ENCODE measurements at places on chromosomes 16 and 17.

- DNase-seq = no peak
Measured at GRCh38 chr16:73053038-73053363, 5.1 kb upstream of the ZFHX3 start.

- DNase-seq = no peak
Measured at GRCh38 chr17:2174014-2174413, 119.1 kb downstream of the HIC1 start.

- peak; percentile 88 for DNase-seq
Measured at GRCh38 chr17:81094509-81095382, 59.8 kb downstream of the BAIAP2 start.

DNA sequence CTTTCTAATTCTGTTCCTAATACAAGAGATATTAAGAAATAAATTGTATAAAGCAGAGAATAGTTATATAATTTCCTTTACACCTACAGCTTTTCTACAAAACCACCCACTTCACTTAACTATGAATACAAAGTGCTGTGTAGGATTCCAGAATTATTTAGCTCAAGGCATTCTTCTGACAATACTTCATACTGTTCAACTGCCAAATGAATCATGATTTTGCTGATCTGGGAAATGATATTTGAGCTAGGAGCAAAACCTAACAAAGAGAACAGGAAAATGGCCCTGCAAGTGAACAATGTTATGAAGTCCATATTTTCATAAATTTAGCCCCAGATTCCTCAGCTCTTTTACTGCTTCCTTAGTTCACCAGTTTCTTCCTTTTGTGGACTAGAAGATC is 12.9 kb downstream of the BBS2 start:
- no peak for DNase-seq

- no peak for DNase-seq
Measured at GRCh38 chr16:85991856-85992255, 92.9 kb downstream of the IRF8 start.

DNA sequence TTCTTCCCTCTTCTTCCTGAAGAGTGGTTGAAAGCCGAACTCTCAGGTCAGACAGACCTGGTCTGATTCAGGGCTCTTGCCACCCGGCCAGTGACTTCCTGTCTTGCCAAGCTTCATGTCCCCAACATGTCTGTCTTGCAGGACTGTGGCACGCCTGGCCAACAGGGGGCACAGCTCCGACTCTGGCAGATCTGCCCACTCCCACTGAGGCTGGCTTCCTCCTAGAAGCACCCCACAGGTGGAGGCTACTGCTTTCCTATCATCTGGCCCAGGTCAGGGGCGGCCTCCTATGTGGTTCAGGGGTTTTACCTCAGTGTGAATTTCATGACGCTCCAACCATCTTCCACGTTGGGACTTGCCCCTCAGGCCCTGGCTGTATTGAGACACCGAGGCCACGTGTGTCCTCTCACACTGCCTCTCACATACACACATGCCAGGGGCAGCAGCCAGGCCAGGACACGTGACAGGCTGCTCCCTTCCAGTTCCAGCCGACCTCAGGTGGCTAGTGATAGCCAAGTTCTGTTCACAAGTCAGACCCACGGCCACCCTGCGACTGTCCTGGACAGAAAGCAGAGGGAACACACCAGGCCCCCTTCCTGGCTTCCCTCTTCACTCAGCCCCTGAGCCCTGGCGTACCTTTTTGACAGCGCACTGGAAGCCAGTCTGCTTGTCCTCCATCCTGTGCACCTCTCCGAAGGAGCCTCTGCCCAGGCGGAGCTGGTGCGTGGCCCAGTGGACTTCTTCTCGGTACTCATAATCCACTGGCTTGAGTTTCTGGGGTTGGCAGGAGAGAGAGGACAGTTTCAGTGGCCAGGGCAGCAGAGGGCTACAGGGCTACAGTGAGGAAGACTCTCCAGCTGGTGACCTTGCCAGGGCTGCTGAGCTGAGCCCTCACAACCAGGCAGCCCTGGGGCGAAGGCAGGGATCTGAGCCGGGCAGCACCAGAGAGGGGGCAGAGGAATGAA is 22.6 kb upstream of the SPATA32 start:
- no peak for DNase-seq

GRCh38 chr17:65417406-65418221 is 143.8 kb downstream of the AXIN2 start:
- DNase-seq = no peak

DNA sequence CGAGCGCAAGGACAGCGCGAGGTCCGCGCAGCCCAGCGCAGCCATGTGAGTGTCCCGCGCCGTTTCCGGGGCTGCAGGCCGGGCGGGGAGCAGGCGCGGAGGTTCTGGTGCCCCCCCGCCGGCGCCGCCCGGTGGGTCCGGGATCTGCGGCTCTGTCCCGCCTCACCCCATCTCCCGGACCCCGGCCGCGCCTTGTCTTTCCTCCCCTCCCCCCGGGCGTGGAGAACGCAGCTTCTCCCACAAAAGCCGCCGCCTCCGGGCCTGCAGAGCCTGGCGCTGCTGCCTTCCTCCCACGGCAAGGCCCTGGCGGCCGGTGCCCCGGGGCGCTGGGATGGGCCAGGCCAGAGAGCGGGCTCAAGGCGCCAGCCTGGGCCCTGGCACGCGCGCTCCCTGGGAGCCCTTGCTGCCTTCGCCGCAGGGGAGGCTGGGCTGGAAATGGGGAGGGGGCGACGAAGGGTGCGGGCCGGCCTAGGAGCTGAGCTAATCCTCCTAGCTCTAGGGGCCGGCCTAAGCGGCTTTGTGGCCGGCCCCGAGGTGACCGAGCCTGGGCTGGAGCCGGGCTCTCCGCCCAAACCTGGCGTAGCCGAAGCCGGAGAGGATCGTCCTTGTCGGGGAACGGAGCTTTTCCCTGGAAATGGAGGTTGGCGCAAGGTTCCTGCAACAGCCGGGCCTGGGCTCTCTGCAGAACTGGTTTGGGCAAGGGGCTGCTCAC is 397 bp downstream of the RIPOR1 start:
- peak; percentile 20 for DNase-seq

- no peak for DNase-seq
Measured at GRCh38 chr17:66966704-66967418, 2.4 kb downstream of the CACNG4 start.

GRCh38 chr16:11251525-11252481 is 4.2 kb downstream of the SOCS1 start:
- peak; percentile 53 for DNase-seq

- no peak for DNase-seq
Measured at GRCh38 chr16:82755570-82756282, 129.0 kb downstream of the CDH13 start.

GRCh38 chr16:85068746-85069145 is 41.2 kb downstream of the KIAA0513 start:
- DNase-seq = no peak

- no peak for DNase-seq
Measured at GRCh38 chr17:379531-380465, 27.2 kb upstream of the RPH3AL start.

DNA sequence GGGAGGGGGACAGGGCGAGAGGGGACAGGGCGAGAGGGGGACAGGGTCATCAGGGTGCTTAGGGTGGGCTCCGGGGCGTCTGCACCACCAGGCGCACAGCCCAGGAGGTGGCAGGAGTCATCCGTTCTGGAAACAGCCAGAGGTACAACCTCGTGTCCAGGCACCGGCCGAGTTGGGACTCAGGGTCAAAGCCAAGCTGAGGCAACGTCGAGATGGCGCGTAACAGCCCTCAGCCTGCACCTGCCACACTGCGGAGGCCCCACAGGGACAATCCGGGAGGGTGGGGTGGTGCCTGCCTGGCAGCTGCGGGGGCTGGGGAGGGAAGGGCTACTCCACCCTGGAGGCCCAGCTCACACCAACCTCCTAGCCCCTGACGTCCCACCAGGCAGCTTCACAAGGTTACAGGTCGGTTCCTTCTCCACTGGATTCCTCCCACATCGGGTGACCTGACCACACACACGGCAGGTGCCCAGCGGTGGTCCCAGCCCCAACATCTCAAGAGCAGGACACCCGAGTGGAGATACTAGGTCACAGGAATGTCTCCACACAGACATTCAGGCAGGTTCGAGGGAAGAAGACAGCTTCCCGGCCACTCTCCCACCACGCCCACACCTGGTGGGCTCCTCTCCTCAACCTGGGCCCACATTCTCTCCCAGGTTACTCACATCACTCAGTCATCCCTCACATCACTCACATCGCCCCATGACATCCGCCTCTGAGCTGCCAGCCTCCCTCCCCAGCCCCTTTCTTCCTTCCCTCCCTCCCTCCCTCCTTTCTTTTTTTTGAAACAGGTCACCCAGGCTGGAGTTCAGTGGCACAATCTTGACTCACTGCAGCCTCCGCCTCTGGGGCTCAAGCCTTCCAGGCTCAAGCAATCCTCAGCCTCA is 47.3 kb downstream of the RPH3AL start:
- no peak for DNase-seq

DNA sequence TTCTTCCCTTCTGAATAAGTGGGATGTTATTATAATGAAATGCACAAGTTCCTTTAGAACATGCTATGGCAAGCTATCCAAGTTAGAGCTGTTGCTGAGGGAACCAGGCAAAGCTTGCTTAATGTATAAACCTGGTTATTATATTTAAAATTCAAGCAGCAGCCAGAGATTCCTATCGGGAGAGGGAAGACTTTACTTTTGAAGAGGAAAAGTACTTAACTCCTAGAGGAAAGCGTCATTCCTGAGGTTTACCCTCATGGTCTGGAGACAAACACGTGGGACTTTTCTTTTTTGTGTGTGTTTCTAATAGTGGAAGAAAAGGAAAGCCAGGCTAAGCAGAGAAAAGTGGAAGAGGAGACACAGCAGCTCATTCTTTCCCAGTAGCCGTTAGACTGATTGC is 39.9 kb upstream of the MYH10 start:
- DNase-seq = no peak

DNA sequence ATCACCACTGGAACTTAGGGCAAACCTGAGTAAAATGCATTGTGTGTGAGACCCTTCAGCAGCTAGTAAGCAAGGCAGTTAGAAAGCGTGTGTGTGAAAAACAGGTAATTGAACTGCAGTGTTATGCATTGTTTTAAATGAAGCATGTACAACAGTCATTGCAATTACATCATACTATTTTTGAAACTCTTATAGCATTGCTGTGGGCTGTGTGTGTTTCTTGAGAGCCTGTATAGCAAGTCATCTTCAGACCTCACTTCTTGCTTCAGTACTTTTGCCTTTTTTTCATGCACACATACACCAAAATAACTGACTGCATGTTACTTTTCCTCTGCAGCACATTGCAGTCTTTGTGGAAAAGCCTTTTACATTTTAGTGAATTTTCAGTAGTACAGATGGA is 19.2 kb downstream of the PTRH2 start:
- no peak for DNase-seq
